ENCODE measurements at places on chromosomes 1 and 21. TPM values are rescaled to one million over a fixed set of nuclear protein-coding genes. Genes with fewer than 3 reads are reported as not detected.

The C1orf226 gene
- polyA plus RNA-seq = 1.8 TPM

The CRNN gene
- not detected for polyA plus RNA-seq

The RALGPS2 gene
- 4.6 TPM for polyA plus RNA-seq

The OR10Z1 gene
- not detected for polyA plus RNA-seq

The RGS7 gene
- 0.43 TPM for polyA plus RNA-seq

Data from endothelial cell of umbilical vein (primary cell).